ENCODE measurements at places on chromosomes 12 and 14.

- DNase-seq, result no peak
These were observed 17.8 kb downstream of the FOXG1 start for GRCh38 chr14:28784096-28785048.

DNA sequence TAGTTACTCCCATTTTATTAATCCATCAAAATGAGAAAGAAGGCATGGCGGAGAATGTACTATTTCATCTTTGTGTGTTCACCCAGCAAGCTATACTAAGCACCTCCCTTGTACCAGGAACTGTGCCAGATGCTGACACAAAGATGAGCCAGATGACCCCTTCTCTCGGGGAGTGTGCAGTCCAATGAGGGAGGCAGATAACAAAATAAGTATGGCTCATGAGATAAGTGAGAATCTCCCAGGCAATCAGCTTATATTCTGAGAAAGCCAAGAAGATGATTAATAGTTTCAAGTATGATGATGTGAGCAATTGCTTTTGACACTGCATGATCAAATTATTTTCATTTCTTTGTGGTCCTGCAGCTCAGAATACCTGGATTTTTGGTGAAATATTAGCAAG lies 1.3 kb upstream of the TMEM233 start:
- no peak for DNase-seq

- no peak for DNase-seq
These were observed 7.6 kb downstream of the FCF1 start for GRCh38 chr14:74720526-74720925.

DNA sequence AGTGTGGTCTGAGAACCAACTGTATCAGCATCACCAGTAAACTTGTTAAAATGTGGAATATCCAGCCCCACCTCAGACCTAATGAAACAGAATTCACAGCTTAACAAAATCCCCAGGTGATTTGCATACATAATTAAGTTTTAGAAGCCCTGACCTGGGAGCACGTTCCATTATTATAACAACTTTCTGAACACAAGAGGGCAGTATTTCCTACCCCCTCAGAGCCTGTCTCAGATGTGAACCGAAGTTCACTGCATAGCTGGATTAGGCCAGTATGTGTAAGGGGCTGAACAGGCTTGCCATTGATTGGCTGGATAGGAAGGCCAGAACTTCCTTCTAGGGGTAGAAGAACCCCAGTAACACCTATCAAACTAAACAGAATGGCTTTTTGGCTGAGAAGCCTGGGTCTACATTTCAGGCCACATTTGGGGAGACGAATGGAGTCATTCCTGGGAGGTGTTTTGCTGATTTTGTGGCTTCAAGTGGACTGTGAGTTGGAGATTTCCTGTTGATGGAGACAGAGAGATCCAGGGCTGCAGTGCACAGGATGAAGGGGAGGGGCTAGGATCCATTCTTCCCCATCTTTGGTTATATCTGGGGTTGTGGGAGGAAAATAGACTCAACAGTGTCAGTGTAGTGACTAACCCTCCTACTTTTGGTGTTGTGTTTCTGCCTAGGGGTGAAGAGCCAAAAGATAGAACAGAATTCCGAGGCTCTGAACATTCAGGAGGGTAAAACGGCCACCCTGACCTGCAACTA lies 94.7 kb upstream of the OR4E1 start:
- peak; percentile 30 for DNase-seq

- no peak for DNase-seq
These were observed 53.5 kb downstream of the SUDS3 start for GRCh38 chr12:118429688-118430383.

GRCh38 chr12:123532019-123532418 lies 1.5 kb downstream of the RILPL1 start:
- DNase-seq, result peak; percentile 73

- peak; percentile 80 for DNase-seq
These were observed 197.2 kb upstream of the PLEKHG7 start for GRCh38 chr12:92505254-92506231.

DNA sequence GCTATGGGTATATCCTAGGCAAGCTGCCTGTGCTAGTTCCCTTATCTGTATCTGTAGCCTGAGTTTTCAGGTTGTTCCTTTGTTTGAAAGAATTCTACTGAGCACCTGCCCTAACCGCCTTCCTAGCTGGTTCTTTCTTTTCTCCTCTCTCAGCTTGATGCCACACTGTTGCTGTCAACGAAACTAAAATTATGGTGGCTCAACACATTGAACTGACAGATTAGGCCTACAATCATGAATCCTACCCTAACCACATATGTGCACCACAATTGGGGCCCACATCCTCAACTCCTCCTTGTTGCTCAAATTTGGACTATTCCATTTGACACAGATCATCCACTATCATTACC lies 36.2 kb upstream of the RESF1 start:
- no peak for DNase-seq

- DNase-seq, result no peak
These were observed 28.1 kb upstream of the CCND2 start for GRCh38 chr12:4245446-4245845.

- DNase-seq, result no peak
These were observed 46.6 kb downstream of the CFAP251 start for GRCh38 chr12:121964813-121965643.

GRCh38 chr14:61609884-61610283 lies 85.4 kb upstream of the HIF1A start:
- DNase-seq, result no peak

DNA sequence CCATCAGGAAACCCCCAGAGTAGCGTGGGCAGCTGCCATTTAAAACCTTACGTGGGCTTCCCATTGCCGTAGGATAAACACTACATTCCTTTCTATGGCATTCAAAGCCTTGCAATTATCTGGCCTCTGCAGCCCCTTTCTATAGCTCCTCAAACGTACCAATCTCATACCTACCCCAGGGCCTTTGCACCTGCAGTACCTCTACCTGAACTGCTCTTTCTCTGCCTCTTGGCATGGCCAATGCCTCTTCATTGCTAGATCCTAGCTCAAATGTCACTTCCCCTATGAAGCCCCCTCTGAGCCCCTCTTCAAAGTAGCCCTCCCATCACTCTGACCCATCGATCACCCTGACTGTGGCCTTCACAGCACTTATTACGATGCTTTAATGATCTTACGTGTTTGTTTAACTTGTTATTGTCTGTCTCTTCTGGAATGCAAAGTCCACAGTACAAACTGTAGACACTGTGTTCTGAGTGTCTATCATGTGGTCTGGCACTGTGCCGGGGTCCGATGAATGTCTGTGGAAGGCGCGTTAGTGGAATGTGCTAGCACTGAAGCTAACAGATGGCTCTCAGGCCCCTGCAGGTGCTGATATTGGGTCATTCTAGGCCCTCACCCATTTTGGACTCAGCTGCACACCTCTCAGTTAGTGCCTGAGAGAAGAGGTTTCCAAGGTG lies 157.3 kb upstream of the NOS1 start:
- no peak for DNase-seq

DNA sequence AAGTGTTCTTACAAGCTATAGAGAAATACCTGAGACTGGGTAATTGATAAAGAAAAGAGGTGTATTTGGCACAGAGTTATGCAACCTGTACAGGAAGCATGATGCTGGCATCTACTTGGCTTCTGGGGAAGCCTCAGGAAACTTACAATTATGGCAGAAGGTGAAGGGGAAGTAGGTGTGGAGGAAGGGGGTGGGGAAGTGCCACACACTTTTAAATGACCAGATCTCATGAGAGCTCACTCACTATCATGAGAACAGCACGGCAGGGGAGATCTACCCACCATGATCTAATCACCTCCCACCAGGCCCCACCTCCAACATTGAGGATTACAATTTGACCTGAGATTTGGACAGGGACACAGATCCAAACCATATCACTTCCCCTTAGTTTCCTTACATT lies 32.8 kb downstream of the TSHR start:
- no peak for DNase-seq

DNA sequence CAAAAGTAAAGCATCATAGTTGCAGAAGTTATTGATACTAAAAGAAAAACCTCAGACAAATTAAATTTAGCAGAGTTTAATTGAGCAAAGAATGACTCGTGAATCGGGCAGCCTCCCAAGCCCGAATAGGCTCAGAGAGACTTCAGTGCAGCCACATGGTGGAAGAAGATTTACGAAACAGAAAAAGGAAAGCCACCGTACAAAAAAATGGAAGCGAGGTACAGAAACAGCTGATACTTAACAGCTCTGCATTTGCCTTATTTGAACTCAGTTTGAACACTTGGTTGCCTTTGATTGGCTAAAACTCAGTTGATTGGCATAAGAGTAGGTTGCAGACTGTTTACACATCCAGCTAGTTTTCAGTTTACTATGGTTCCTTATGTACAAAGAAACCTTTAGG lies 12.9 kb downstream of the TTC9 start:
- DNase-seq, result no peak

- no peak for DNase-seq
These were observed 19.4 kb downstream of the OTOGL start for GRCh38 chr12:80118565-80119324.

- peak; percentile 82 for DNase-seq
These were observed 14.7 kb downstream of the ITGA5 start for GRCh38 chr12:54404061-54405004.

DNA sequence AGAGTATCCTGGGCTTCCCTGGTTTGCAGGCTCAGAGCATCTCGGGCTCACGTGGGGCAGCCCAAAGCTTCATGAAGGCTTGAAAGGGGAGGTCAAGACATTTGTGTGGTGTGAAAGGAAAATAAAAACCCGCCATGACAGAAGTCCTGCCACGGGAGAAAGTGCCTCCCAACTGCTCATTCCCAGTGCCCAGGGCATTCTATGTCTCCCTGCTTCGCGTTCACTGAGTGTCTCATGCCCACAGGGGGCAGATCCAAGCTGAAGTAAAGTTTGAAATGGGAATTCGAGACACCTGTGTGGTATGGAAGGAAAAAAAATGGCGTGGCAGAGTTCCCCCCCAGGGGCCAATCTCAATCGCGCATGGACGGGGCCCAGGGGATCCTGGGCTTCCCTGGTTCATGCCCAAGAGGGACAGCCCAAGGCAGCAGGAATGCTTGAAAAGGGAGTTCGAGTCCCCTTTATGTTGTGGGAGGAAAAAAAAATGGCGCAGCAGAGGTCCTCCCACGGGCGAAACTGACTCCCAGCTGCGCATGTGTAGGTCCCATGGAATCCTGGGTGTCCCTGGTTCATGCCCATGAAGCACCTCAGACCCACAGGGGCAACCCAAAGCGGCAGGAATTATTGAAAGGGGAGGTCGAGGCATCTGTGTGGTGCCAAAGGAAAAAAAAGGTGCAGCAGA lies 576.7 kb downstream of the ALG10 start:
- DNase-seq, result no peak

DNA sequence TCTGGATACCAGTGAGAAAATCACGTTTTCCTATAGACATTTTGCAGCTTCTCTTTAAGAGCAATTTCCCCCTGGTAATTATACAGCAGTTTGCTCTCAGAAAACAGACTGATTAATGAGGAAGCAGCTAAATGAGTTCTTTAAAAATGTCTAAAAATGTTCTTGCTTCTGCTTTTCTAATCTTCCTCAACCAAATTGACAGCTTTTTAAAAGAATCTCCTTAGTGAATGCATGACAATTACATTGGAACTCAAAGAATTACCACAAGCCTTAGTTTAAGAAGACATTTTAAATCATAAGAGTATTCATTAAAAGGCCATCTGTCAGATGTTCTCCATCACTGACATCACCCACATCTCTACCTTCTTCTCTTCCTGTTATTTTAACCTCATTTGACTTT lies 135.8 kb upstream of the PLXNC1 start:
- DNase-seq, result peak; percentile 11

- DNase-seq, result peak; percentile 9
These were observed 441.1 kb downstream of the ETNK1 start for GRCh38 chr12:23066095-23066494.

- DNase-seq, result peak; percentile 62
These were observed 1.5 kb upstream of the TM7SF3 start for GRCh38 chr12:27015730-27016076.

- no peak for DNase-seq
These were observed 2.8 kb downstream of the CAND1 start for GRCh38 chr12:67271976-67272375.

- DNase-seq, result peak; percentile 33
These were observed 1.4 kb upstream of the GLRX5 start for GRCh38 chr14:95533391-95533821.

GRCh38 chr14:66135831-66136230 lies 350.3 kb upstream of the CCDC196 start:
- DNase-seq, result no peak

DNA sequence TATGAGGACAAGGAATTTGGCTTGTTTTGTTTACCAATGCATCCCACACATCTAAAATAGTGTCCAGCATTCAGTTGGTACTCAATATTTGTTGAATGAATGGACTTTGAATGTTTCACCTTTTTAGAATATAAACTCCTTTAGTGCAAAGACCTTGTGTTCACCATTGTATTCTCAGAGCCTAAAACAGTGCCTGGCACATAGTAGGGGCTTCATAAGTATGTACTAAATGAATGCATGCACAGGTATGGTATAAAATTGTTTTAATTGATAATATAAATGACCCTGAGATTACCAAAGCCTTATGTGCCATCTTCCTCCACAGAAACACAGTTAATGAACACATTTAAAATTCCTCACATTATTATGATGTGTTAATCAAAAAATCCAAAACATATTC lies 5.0 kb upstream of the NFYB start:
- DNase-seq, result no peak

- no peak for DNase-seq
These were observed 883 bp upstream of the TBC1D15 start for GRCh38 chr12:71838676-71839075.

GRCh38 chr14:69204753-69205152 lies 13.5 kb downstream of the EXD2 start:
- no peak for DNase-seq

GRCh38 chr14:99408286-99408970 lies 72.2 kb downstream of the SETD3 start:
- no peak for DNase-seq

DNA sequence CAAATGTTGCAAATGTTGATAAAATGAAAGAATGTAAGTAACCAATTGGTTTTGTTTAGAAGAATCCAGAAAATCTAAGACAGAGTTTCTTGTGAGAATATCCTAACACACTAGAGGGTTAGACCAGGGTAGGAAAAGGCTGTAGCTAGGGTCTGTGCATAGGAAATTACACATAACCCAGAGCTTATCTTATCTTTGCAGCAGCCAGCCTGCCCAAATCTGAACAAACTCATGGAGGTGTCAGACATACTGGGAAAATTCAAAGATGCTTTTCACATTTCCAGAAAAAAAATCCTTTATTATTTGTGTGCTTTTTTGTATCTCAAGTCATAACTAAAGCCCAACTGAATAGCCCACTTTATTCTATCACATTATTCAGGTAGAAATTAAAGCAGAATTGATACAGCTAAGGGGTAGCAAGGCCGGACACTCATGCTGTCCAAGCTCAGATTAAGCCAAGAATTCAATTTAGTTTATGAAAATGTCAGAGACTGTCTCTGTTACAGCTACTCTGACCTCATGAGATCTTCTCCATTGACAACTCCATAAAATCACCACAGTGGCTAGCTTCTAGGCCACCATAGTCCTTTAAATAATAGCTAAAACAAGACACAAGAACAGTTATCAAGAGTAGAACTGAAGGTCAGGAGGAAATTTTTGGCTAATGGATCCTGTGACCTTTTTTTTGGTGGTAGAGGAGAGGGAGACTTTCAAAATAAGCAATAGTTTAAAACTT lies 169.6 kb upstream of the RASSF8 start:
- no peak for DNase-seq

GRCh38 chr12:92445253-92446082 lies 257.3 kb upstream of the PLEKHG7 start:
- DNase-seq, result peak; percentile 42
